ENCODE measurements at places on chromosomes 2 and 18.

GRCh38 chr2:237403024-237403882, 10.7 kb downstream of the COL6A3 start:
- no peak for DNase-seq

DNA sequence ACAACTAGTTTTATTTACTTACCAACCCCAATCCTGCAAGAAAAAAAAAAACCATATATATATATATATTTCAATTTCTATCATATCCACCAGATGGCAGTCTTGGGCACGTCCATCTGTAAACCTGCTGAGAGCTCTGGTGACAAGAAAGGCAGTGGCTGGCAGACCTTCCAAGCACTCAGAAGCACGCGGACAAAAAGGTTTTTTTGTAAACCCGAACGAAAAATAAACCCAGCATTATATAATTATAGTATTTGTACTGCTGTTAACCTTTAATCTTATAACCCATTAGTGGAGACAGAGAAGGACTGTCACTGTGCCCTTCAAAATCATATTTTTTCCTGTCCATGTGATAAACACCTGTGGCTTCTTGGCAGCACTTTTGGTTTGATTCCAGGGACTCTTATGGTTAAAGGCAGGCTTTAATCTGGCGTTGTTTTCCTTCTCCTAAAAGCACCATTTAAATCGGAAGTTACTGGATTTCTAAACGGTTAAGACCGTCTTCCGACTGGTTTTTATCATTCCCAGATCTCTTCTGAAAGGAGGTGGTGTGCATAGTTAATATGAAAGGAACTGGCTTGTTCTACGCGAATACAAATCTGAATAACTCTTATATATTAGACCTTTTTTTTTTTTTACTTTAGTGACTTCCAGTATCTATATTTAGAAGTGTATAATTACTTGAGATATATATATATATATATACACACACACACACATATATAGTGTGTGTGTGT, 31.0 kb upstream of the SLC3A1 start:
- DNase-seq: peak; percentile 12

- DNase-seq: no peak
Measured at GRCh38 chr2:103873716-103874351, 980.1 kb upstream of the POU3F3 start.

GRCh38 chr2:216281316-216281715, 91.0 kb downstream of the MARCHF4 start:
- DNase-seq: no peak

GRCh38 chr2:119650846-119651370, 28.1 kb upstream of the TMEM177 start:
- DNase-seq: no peak

- DNase-seq: no peak
Measured at GRCh38 chr2:190634381-190634780, 14.5 kb upstream of the NAB1 start.

DNA sequence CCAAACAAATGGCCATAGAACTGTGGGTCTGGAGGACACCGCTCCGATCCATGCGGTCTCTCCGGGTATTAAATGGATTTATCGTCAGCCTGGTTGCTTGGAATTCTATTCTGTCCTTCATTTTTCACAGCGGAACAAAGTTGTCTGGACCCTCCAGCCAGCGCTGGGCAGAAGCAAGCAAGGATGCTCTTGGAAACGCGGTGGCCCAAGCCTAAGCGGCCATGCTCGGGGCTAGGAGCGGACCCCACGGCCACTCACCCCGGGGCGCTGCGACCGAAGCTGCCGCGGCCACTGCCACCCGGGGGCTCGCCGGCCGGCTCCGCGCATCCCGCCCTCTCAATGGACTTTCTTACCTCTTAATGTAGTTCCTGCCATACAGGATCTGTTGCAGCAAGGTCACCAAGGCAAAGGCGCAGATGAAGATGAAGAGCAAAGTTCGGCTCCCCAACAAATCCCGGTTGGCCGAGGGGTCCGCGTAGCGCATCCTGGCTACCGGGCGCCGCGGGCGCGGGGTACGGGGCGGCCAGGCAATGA, 761 bp downstream of the ST8SIA5 start:
- no peak for DNase-seq

DNA sequence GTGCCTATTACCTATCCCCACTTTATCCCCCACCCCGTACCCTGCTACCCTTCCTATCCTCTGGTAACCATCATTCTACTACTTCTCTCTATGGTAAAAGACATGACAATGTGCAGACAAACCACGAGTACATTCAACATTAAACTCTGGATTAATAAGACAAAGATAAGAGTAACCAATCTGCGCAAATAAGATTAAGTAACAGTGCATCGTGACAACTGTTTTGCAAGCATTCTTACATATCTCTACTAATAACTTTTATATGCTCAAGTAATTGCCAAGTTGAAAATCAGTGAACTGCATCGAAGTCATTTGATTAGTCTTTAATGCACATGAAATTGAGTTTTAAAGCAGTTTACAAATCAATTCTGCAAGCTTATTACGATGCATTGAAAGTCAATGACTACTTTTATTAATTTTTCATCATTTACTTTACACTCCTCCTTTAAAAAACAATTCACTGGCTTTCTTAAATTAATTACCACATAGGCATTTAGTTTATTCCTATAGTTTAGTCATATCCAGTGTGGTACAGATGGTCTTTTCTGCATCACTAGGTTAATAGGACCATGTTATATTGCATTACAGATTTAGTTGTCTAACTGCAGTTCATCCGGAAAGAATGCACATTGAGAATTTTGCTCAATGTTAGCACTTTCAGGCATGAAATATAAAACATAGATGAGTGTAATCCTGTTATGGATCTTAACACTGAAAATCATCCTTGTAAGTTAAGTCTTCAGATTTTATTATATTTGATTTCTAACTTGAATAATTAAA, 178.1 kb downstream of the GCA start:
- DNase-seq: no peak

DNA sequence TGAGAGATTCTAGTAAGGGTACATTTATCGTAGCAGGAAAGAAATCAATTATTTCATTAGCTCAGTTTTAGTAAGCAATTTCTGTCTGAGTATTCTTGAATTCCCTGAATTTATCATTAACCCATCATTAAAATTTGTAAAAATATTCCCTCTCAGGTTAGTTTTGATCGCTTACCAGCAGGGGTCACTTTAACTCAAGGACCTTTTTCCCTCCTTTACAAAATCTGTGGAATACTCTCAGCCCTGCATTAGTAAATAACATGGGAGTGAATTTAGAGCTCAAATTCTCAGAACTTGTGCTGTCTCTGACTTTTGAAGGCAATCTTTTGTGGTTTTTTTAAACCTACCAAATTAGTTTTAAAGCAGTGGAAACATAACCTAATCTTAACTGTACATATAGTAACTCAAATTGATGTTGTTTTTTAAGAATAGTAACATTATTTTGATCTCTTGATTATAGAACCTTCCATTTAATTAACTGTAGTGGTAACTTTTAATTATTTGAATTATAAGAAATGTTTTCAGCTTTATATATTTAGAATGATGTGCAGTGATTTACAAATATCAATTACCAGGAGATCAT, 97.2 kb downstream of the AGPS start:
- DNase-seq: no peak

GRCh38 chr2:152426801-152427200, 91.8 kb downstream of the FMNL2 start:
- no peak for DNase-seq

Measured in stimulated activated CD8-positive, alpha-beta memory T cell treated with anti-CD3 and anti-CD28 coated beads, Interleukin-2, amount 100 ng/mL, for 1 hour (primary cell).